ENCODE measurements at places on chromosomes 1 and 21.

- no peak for DNase-seq
Observed at GRCh38 chr1:118588566-118588965, 399.6 kb downstream of the TBX15 start.

GRCh38 chr1:52426371-52426770 is 22.0 kb downstream of the PRPF38A start:
- DNase-seq, result no peak

DNA sequence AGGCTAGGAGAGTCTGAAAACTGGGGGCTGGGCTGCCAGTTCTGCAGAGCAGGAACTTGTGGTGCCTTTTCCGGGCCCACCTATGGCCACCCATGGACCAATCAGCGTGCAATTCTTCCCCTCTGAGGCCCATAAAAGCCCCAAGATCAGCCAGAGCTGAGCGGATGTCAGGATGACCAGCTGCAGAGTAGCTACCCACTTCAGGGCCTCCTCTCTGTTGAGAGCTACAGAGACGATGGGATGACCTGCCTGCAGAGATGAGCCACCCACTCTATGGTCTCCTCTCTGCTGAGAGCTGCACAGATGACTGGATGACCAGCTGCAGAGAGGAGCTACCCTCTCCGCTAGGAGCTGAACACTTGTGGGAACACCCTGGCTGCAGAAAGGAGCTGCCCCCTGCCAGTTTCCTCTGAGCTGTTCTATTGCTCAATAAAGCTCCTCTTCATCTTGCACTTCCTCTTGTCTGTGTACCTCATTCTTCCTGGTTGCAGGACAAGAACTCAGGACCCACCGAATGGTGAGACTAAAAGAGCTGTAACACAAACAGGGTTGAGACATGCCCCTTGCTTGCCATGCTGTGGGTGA is 12.8 kb upstream of the AADACL4 start:
- no peak for DNase-seq

DNA sequence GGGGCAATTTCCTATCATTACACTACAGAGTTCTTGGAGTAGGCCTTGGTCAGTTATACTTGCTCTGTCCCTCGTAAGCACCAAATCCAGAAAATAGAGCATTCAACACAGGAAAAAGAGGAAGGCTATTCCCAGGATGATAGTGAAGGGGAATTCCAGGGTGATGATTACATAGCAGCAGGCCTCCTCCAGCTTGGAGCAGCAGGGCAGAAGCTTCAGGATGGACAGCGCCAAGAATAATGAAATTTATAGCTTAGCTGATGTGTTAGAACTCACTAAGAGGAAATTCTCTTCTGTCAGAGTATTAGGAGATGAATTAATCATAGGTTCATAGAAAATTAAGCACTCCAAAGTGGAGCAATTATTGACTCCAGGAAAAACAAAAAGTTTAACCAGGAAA is 10.8 kb upstream of the SMAP2 start:
- no peak for DNase-seq

GRCh38 chr1:160795951-160796383 is at the start of gene LY9:
LY9 (plus strand) TSS chr1:160796174; CDS start chr1:160796188, 14 bp downstream.
- no peak for DNase-seq

- no peak for DNase-seq
Observed at GRCh38 chr1:185808631-185809030, 74.4 kb downstream of the HMCN1 start.

DNA sequence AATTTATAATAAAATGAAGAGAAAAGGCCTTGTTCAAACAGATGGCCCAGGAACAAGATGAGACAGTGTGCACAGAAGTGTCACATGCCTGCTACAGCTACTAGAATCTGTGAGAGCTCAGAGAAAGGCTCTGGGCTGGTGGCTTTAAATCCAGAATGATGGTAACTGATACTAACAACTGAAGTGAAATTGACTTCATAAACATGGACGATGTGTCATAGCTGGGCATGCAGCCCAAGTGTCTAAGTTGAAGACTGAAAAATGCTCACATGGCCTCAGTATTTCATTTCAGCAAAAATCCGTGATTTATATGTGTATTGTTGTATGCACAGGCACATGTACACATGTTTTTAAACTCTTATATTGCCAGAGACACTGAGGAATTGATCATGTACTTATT is 208.3 kb upstream of the RUNX1 start:
- peak; percentile 90 for DNase-seq

DNA sequence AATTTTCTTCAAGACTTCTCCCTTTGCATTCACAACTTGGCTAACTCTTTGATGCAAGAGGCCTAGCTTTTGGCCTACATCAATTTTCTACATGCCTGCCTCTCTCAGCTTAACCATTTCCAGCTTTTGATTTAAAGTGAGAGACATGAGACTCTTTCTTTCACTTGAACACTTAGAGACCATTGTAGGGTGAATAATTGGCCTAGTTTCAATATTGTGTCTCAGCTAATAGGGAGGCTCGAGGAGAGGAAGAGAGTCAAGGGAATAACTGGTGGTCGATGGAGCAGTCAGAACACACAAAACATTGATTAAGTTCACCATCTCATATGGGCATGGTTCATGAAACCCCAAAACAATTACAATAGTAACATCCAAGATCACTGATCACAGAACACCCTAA is 225.5 kb downstream of the TPR start:
- no peak for DNase-seq

DNA sequence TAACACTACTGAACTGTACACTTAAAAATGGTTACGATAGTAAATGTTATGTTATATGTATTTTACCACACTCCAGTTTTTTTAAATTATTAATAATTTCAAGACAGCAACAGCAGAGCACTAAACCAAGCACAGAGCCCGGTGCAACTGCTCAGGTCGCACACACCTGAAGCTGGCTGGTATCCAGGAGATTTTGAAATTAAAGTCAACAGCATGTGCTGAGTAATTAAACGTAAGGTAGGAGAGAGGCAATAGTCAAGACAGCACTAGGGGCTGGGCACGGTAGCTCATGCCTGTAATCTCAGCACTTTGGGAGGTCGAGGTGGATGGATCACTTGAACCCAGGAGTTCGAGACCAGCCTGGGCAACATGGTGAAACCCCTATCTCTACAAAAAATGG is 35.1 kb upstream of the SLC30A10 start:
- no peak for DNase-seq

GRCh38 chr1:77680173-77680572 is 2.3 kb downstream of the ZZZ3 start:
- DNase-seq, result no peak

- no peak for DNase-seq
Observed at GRCh38 chr1:42921769-42922168, 36.9 kb downstream of the SLC2A1 start.

DNA sequence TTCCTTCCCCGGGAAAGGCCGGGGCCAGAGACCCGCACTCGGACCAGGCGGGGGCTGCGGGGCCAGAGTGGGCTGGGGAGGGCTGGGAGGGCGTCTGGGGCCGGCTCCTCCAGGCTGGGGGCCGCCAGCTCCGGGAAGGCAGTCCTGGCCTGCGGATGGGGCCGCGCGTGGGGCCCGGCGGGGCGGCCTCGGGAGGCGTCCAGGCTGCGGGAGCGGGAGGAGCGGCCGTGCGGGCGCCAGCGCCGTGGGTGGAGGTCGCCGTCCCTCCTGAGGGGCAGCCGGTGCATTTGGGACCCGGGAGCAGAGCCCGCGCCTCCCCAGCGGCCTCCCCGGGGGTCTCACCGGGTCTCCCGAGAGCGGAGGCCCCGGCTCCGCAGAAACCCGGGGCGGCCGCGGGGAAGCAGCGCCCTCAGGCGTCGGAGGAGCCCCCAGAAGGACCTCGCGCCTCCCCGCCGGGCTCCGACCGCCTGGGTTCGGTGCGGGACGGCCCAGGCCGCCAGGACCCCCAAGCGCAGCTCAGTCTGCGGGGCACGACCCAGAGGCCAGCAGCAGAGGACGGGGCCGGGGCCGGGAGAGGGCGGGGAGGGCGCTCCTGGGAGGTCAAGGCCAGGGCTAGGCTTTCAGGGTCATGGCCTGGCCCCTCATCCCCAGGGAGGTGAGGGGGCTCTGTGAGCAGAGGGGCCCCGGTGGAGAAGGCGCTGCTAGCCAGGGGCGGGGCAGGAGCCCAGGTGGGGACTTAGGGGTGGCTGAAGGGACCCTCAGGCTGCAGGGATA is 7.2 kb upstream of the SLX9 start:
- no peak for DNase-seq

DNA sequence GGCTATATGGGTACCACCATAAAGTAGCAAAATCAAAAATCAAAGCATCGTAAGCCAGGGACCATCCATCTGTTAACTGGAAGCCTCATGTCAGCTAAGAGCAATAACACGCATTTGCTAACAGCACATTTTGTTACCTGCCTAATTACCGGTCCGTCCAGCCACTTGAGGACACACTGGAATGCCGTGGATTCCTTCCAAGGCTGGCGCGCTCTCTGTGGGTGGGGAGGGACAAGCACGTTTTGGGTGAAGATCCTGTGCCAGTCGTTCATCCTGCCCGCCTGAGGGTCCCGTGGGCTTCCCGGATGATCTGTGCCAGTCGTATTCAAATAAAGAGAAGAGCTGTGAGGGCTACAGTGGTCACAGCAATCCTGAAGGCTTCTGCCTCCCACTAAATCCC is 6.2 kb downstream of the NPHP4 start:
- DNase-seq, result no peak
